ENCODE measurements at places on chromosomes 12 and 14.

- DNase-seq = no peak
Observed at GRCh38 chr12:117439531-117440001, 78.1 kb upstream of the NOS1 start.

DNA sequence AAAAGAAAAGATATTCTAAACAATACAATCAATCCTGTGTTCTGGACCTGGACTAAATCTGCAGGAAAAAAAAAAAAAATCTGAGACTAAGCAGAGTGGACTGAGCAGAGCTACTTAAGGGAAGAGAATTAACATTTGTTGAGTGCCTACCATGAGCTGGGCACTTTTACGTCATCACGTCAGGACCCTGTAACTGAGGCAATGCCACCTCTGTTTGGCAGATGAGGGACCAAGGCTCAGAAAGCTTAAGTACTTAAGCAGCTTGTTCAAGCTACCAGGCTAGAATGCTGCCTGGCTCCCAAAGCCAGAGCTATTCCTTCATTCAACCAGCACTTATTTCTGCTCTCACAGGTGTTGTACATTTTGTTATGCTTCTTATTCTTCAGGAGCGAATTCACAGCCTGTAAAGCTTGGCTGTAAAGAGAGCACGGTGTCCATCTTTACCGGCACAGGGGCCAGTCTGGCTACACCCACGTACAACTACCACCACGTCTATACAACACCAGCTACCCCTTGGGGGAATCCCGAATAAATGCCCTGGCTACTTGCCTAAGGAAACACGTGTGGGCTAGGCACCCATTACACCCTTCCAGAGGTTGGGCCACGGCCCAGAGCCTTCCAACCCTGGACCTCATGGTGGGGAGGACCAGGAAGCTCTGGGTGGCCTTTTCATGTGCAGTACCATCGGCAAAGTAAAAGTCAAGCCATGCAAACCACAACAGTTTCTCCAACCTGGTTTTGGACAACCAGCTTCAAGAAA, 27.0 kb downstream of the TMCC3 start:
- DNase-seq = no peak

- no peak for DNase-seq
Observed at GRCh38 chr12:89517720-89518119, 6.9 kb downstream of the GALNT4 start.

DNA sequence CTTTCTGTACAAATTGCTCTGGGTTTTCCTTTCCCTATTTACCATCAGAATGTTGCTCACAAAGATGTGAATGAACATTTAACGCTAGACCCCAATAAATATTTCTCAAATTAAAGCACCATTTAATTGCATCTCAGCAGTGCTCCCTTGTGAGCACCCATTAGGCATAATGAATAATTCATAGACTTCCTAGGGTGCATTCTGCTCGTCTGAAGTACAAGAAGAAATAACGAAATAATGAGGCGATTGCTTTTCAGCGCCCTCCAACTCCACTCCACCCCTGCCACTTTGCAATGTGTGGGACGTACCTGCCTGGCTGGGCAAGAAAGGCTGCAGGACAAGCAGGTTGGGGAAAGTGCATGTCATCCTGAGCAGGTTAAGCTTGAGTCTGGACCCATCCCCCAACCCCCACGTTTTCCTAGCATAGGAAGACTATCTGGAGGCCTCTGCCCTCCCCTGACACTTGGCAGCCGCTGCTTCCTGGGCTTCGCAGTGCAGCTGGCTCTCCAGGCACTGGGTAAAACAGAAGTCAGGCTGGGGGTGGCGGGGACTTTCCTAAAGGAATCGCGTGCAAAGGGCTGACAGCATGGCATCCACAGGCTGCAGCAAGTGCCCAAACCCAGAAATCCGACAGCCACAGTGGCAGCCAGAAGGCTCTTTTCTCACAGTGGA, 253.7 kb downstream of the DUSP6 start:
- DNase-seq = no peak

GRCh38 chr12:57632958-57633840, at the start of gene B4GALNT1:
TSS of gene B4GALNT1 (minus strand) at chr12:57633201. CDS start at chr12:57632132, 1,069 bp downstream.
- peak; percentile 42 for DNase-seq

- no peak for DNase-seq
Observed at GRCh38 chr14:55715889-55716288, 135.9 kb downstream of the KTN1 start.

DNA sequence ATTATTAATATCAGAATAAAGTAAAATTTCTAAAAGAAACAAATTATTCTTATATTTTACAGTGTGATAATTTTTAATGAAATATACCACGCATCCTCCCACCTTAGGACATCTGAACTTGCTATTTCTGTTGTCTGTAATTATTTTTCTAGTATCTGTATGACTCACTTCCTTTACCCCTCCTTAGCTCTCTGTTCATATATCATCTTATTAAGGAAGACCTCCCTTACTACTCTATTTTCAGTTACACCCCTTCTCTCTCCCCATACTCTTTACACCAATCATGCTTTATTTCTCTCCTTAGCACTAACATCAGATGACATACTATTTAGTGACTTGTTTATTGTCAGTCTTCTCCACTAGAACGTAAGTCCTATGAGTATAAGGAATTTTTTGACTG, 34.2 kb upstream of the C12orf50 start:
- no peak for DNase-seq

GRCh38 chr12:111056618-111057521, 136.5 kb upstream of the MYL2 start:
- peak; percentile 56 for DNase-seq

DNA sequence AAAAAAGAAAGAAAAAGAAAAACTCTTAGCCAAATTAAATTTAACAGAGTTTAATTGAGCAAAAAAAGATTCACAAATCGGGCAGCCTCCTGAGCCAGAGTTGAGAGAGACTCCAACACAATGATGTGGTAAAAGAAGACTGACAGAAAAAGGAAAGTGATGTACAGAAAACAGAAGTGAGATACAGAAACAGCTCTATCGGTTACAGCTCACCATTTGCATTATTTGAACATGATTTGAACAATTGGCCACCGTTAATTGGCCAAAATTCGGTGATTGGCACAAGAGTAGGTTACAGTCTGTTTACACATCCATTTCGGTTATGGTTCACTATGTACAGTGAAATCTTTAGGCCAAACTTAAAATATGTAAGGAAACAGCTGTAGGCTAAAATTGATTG, 117.7 kb downstream of the SPTSSA start:
- DNase-seq = no peak

DNA sequence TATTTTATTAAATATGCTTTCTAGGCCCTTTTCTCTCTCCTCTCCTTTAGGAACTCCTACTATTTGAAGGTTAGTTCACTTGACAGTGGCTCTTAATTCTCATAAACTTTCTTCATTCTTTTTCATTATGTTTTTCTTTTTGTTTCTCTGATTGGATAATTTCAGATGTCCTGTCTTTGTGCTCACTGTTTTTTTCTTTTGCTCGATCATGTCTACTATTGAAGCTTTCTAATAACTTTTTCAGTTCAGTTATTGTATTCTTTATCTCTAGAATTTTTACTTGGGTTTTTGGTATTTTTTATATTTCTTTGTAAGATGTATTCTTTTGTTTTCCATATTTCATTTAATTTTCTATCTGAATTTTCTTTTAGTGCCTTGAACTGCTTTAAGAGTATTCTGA, 215.0 kb downstream of the PLCZ1 start:
- no peak for DNase-seq

- DNase-seq = no peak
Observed at GRCh38 chr12:70643939-70644338, 6.7 kb upstream of the PTPRB start.

DNA sequence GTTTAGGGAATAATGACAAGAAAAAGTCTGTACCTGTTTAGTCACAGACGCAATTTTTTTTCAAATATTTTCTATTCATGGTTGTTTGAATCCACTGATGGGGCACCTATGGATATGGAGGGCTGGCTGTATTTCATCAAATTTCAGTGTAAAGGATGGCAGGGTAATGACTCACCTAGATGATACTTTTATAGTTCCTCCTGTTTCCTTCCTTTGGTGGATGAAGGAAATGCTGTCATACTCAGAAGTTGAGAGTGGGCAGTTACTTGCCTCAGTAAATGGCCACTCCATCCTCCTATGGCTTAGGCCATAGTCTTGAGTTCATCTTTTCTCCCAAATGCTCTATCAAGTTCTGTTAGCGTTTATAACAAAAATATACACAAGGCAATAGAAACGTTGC, 18.9 kb upstream of the C12orf71 start:
- peak; percentile 63 for DNase-seq

DNA sequence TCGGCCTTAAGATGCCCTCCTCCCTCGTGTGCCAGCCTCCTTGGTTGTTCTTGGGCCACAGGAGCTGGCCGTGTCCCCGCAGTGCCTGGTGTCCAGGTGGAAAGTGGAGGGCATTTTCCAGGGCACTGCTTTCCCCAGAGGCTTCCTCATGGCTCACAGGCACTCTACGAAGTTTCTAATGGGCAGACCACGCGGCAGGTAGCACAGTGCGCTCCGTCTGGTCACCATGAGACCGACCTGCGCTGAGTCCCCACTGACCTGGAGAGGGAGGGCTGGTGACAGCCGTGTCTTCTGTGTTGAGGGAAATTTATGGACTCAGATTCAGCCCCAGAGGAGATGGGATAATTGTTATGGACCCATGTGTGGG, 186.3 kb downstream of the ADGRD1 start:
- no peak for DNase-seq

DNA sequence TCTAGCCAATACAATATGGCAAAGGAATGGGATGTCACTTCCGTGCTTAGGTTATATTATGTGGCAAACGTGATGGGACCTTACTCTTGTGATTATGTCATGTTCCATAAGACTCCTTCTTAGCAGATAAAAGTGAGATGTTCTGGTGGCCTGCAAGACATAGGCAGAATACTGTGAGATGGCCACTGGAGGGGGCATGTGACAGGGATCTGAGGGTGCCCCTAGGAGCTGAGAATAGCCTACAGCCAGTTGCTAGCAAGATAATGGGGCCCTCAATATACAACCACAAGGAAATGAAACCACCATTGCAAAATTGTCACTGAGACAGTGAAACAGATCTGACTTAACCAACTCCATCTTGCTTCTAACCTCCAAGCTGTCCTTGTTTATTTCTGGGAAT, 151.4 kb upstream of the SSTR1 start:
- no peak for DNase-seq

DNA sequence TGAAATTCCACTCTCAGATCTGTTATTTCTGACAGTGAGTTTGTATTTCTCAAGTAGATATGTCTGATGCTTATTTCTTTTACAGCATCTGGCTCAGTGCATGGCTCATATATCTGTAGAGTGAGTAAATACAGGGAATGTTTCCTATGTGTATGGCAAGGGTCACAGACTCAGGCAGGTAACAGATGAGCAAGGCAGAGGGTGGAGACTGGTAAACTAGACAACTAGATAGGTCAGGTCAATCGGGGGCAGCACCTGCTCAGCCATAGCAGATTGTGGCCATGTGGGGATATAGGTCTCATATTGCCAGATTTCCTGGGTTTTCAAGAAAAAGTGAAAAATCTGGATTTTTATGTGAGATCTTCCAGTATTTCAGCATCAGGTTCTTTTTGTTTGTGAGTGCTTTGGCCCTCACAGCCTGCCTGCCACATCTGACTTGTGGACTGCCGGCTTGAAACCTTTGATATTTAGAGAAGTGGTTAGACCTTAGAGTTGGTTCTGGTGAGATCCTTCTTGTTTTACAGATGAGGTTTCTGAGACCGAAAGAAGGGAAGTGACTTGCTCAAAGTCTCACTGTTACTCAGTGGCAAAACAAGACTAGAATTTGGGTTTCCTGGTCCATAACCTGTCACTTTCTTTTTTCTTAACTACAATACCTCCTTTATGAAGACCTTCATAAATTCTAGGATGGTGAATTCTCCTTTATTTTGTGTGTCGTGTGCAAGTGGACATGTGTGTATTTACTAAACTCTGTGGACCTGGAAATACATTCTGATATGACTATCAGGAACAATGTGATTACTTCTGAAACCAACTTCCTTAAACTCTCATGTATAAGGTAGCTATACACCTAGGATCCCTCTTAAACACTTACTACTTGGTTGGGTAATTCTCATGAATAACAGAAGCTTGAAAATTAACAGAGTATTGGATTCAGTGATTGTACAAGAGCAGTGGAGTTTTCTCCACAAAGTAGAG, 34.4 kb downstream of the PROX2 start:
- no peak for DNase-seq

DNA sequence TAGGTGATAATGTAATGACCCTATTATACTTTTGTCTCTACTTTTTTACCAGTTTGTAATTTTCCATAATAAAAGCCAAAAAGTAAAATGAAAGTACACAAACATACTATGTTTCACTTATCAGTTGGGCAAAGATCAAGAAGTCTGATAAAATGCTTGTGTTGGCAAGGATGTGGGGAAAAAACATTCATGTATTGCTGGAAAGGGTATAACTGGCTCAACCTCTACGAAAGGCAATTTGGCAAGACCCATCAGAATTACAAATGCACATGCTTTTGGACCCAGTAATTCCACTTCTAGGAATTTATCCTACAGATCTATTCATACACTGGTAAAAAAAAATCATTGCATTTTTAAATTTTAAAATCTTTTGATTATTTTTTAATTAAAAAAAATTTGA, 68.0 kb downstream of the SPTB start:
- no peak for DNase-seq

GRCh38 chr14:74314576-74314975, 11.8 kb upstream of the ABCD4 start:
- DNase-seq = no peak

- DNase-seq = no peak
Observed at GRCh38 chr12:42143452-42144157, 1.1 kb downstream of the GXYLT1 start.

DNA sequence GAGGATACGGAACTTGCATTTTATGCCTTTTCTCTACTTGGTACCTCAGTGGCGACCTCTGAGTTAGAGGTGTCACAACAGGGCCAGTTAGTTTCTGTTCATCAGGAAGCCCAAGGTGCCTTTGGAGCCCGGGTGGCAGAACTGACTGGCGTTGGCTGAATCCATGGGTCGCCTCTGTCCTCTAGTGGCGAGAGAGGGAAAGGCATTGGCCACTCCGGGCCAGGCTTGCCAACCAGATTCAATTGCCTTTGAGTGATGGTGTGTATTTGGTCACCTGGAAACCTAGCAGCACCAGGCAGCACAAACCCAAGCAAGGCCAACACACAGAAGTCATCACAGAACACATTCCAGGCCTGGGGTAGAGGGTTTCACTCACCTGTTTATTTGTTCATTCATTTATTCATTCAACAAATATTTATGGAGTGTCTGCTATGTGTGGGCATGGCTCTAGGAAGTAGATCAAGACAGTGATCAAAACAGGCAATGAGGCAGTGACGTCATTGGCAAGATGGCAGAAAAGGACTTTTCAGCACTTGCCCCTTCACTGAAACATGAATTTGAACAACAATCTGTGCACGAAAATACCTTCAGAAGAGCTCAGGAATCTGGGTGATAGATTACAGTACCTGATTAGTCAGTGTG, 40.5 kb upstream of the KCNA5 start:
- DNase-seq = peak; percentile 64

- DNase-seq = no peak
Observed at GRCh38 chr12:43261701-43262100, 290.3 kb downstream of the ADAMTS20 start.

DNA sequence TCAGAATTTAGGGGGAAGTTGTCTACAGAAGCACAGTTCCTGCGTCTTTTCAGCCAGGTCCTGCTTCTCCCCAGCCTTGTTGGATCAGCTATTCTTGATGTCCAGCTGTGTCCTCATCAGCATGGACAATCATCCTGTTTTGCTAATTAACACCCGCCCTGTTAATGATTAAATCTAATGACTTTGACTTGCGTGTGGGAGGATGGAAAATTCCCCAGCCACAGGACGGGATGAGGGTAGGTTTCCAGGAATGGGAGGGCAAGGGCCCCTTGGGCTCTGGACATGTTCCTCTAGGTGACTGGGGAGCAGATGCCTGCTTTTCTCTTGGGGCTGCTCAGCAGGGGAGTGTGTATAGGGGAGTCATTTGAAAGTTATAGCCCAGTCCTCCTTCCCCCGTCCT, 5.3 kb upstream of the PPP1R1A start:
- DNase-seq = no peak

All from kidney capillary endothelial cell (primary cell).